ENCODE measurements at places on chromosomes 1 and 21.
A peak's percentile ranks its signal among the peaks of the same experiment; 100 is the strongest.

DNA sequence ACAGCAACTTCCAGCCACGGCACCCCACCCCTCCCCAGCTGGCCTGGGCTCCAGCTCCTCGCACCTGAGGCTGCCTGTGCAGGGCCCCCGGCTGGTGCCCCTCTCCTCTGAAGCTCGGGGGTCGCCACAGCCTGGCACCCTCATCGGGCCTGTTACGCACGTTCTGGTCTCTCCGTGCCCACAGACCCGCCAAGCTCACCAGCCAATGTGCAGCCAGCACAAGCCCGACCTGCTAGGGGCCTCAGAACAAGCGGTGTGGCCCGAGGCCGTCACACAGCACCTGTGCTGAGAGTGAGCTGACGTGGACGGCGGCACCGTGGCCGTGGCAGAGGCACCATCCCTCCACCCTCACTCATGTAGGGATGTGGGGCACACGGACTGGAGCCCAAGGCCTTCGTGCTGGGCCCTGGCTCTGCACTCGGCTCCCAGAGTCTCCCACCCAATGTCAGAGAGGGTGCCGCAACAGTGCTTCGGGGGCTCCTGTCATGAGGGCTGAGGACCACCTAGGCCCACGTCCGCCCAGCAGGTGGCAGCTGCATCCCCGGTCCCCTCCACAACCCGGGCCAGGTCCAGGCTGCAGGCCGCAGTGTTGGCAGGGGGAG lies 4.4 kb upstream of the SAMD11 start:
- no peak for DNase-seq

- DNase-seq = peak; percentile 28
Measured at GRCh38 chr1:108877348-108878159, 769 bp downstream of the GPSM2 start.

- DNase-seq = no peak
Measured at GRCh38 chr1:234498448-234499118, 19.6 kb upstream of the TARBP1 start.

DNA sequence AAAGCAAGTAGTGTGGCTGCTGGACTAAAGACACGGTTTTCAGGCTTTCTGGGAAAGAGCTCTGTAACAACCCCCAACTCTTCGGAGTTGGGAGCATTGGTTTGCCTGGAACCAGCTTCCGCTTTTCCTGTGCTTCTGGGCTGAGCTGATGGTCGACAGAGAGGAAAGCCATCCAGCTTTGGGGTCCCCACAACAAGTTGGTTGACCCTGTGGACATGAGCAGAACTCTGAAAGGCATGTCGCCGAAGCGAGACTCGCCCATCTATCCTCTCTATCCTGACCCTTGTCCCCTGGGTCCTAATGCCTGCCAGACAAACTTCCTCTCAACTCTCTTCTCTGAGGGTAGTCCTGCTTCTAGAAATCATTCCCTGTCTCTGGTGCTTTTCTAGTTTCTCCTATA lies 31.9 kb upstream of the FCGR2A start:
- no peak for DNase-seq

DNA sequence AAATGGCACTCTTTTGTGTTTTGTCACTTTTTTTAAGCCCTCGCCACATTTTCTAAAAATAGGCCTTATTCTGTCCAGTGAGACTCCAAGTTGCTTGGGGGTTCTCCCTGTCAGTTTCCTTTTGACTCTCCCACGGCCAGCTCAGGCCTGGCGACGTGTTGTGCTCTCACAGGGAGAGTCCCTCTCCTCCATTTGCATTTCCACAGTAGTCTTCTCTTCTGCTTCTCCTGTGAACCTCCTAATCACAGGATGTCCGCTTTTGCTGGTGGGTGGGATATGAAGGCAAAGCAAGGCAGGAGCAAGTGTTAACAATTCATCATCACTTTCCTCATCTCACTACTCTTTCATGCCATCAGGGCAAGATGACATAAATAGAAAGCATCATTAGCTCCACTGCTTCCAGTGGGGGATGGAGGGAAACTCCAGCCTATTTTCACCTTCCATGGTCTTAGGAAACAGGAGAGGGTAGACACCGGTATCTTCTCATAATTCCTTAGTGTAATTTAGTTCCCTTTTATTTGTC lies 99.8 kb downstream of the INTS7 start:
- DNase-seq = peak; percentile 84

DNA sequence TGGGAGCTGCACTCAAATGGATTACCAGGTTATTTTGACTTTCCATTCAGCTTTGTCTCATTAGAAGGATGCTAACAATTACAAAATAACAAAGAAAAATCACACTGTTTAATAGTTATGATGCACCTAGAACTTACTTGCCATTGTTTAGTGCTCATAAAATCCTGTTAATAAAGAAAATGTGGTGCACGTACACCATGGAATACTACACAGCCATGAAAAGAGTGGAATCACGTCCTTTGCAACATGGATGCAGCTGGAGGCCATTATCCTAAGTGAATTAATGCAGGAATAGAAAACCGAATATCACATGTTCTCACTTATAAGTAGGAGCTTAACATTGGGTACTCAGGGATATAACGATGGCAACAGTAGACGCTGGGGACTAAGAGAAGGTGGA lies 19.8 kb downstream of the MAP3K21 start:
- DNase-seq = no peak

DNA sequence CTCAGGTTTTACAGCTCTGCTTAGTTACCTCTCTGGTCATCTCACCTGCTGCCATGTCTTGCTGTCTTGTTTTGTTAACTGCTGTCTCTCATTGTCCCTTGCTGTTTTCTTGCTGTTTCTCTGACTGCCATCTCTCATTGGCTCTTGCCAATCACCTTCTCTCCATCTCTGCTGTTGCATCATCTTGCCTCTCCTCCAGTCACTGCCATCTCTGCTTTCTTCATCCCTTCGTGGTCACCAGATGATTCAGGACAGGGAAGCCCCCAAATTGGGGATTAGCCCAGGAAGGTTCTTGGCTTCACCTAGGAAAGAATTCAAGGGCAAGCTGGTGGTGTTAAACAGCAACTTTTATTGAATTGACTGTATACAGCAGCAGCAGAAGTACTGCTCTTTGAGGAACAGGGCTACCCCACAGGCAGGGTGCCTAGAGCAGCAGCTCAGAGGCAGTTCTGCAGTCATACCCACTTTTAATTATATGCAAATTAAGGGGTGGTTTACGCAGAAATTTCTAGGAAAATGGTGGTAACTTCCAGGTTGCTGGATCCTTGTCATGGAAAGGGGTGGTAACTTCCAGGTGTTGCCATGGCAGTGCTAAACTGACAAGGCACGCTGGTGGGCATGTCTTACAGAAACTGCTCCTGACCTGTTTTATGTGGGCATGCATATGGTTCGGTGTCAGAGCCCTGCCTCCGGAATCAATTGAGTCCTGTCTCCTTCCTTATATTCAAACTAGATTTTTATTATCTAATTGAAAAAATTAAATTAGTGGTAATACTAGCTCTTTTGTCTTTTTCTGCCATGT lies 33.4 kb downstream of the SUCO start:
- DNase-seq = no peak

DNA sequence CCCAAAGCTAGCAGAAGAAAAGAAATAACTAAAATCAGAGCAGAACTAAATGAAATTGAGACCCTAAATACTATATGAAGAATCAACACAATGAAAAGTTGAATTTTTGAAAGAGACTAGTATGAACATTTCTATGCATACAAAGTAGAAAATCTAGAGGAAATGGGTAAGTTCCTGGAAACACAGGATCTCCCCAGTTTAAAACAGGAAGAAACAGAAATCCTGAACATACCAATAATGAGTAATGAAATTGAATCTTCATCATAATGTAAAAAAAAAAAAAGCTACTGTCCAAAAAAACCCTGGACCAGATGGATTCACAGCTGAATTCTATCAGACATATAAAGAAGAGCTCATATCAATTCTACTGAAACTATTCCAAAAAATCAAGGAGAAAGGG lies 233.5 kb downstream of the PLPP3 start:
- no peak for DNase-seq

DNA sequence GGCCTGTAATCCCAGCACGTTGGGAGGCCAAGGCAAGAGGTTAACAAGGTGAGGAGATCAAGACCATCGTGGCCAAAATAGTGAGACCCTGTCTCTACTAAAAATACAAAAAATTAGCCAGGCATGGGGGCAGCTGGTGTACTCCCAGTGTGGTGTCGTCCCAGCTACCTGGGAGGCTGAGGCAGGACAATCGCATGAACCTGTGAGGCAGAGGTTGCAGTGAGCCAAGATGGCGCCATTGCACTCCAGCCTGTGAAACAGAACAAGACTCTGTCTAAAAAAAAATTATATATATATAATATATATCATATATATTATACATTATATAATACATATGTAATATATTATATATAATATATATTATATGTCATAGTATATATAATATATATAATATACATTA lies 249.2 kb upstream of the TPTE start:
- DNase-seq = no peak

- DNase-seq = no peak
Measured at GRCh38 chr1:53575141-53575954, 116.1 kb downstream of the DMRTB1 start.

DNA sequence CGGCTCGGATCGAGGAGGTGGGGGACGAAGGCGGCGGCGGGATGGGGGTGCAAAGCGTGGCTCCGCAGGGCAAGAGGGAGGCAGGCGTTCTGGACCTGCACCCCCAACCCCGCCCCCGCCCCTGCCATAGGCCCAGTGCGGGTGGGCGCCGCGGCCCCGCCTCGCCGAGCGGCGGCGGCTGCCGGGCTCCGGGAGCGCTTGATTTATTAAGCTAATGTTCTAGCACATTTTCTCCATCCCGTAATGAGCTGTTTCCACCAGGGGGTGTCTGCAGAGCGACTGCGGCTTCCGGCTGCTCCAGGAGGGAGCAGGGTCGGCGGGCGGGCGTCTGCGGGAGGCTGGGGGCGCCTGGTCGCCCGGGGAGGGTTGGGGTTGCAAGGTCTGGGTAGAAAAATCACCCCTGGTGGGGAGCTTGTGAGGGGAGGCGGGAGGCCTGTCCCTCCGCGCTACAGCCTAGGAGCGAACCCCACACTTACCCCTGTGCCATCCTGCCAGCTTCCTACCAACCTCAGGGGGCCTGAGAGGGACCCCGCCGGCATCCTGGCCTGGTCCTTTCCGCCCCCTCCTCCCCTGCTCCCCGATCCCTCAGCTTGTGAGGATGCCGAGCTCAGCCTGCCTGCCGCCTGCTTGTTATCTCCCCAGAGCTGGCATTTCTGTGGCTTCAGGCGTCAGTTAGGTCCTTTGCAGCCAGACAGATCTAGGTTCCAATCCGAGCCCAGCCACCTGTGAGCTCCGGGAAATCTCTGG lies 48.5 kb upstream of the ACOT11 start:
- DNase-seq = peak; percentile 55

DNA sequence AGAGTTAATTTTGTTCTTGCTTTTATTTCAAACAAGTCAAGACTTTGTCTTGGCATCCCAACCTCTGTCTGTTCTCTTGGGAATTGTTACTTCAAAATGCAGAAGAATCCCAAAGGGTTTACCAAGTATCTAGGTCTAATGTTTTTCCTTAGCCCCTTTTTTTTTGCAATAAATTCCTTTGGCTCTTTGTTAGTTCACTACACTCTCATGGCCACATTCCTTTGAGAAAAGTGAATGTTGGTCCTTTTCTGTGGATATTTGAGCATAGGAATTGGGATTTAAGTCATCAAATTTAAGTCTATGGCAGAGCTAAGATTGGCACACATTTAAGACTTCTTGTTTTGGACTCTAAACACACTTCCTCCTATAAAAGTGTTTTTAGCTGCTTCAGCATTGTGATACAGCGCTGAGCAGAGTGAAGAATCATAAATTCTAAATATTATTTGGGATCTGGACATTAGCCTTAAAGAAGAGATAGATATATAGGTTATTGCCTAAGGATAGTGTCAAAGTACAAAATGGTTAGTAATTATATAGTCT lies 1.9 kb downstream of the BTF3L4 start:
- no peak for DNase-seq

DNA sequence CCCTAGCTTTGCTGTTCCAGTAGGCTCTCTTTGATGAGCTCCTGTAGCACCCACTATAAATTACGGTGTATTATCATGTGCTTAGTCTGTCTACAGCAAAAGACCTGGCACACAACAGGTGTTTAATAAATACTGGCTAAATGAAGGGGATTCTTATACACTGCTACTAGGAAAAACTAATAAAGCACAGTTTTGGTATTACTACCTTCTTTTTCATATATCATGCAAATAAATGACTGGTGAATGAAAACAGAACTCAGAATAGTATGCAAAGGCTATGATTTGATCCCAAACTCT lies 26.4 kb downstream of the WDR26 start:
- DNase-seq = no peak

GRCh38 chr1:936348-937264 lies 12.9 kb downstream of the SAMD11 start:
- no peak for DNase-seq

DNA sequence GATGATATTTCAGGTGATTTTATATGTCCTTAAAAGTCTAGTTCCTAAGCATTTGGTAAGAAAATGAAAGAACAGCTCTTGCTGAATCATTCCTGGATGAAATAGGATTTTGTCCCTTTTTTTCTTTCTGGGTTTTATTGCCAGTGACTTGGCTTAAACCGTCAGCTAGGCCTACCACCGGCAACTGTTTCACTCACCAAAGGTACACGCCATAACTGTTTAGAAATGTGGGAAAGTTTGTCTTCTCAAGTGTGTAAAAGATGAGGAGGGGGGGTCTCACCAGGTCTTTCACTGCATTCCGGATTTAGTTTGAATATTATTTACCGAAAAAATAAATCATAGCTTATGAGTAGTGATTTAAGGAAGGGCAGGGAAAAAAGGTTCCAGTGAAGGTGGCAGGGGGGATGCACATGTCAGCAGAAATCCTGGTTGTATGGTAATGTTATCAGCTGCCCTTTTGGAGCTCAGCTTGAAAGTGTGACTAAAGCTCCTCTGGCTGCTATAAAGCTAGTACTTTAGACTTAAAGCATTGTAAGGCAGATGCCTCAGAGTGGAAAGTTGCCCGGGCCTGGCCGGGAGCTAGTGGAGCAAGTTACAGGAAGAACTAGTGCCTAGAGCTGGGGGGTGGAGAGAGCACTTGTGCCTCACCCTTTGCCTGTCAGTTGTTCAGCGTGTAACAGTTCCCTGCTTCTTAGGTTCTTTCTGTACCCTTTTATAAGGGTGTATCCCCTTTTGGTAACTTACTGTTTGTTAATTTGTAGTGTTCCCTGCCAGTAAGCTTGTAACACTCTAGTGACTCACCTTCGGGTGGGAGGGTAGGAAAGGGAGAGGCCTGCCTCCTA lies 3.1 kb downstream of the ATP1A1 start:
- DNase-seq = no peak

GRCh38 chr1:108009603-108010195 lies 44.7 kb upstream of the VAV3 start:
- DNase-seq = no peak

- DNase-seq = no peak
Measured at GRCh38 chr1:96473791-96474434, 247.7 kb upstream of the PTBP2 start.

GRCh38 chr1:116113615-116114014 lies 2.4 kb downstream of the MAB21L3 start:
- DNase-seq = no peak
